ENCODE measurements at places on chromosomes 16 and 17.
A peak's percentile ranks its signal among the peaks of the same experiment; 100 is the strongest.

GRCh38 chr17:76014100-76014924 is 12.8 kb downstream of the EVPL start:
- peak; percentile 72 for DNase-seq

DNA sequence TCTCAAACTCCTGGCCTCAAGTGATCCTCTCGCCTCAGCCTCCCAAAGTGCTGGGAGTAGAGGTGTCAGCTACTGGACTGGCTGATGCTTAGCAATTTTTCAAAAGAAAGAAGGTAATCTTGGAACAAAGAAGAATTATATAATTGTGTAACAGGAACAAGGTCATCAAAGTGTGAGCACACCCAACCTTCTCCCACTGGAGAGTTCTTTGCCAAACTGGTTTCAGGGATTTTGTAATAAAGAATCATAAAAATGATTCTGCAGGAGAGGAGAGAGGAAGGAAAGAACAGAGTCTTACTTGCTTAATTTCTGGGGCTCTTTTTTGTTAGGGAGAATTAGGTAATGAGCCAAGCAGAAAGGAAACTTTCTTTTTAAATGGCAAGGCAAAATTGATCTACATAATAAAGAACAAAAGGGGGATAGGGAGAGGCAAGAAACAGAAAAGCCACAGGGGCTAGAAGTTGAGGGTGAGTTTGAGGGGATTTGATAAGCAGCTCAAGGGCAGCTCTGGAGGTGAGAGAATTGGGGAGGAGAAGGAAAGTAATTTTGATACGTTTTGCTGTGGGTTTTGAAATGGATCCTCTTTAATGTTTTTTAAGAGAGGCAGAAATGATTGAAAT is 21.3 kb downstream of the CHD9NB start:
- DNase-seq, result no peak

DNA sequence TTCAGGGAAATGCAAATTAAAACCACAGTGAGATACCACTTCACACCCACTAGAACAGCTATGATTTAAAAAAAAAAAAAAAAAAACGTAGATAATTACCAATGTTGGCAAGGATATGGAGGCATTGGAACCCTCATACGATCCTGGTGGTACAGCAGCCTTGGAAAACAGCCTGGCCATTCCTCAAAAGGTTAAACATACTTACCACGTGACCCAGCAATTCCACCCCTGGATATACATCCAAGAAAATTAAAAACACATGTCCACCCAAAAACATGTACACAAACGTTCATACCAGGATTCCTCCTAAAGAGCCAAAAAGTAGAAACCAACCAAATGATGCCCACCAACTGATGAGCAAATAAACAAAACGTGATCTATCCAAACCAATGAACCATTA is 68.1 kb downstream of the GAS7 start:
- DNase-seq, result no peak

DNA sequence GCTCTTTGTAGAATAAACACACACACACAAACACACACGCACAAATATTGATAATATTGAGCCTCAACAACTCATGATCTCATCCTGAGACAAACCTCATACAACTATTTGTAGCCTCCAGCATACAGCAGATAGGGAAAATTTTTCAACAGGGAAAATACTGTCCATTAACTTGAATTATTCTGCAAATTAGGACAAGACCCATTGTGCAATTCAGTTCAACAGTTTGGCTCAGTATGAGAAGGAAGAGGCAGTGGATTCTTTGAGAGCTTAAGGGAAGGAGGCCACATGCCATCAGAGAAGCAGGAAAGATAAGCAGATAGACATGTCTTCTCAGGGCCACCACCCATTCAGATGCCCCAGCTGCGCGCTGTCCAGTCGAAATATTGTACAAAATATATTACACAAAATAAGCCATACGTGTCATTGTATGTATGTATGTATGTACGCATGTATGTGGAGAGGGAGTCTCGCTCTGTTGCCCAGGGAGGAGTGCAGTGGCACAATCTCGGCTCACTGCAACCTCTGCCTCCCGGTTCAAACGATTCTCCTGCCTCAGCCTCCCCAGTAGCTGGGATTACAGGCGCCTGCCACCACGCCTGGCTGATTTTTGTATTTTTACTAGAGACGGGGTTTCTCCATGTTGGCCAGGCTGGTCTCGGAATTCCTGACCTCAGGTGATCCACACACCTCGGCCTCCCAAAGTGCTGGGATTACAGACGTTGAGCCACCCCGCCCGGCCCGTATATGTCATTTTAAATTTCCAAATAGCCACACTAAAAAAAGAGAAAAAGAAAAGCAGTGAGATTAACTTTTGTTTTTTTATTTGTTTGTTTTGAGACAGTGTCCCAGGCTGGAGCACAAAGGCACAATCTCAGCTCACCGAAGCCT is 1.8 kb downstream of the ZC3H7A start:
- no peak for DNase-seq

Data from HepG2 (cell line).